ENCODE measurements at places on chromosomes 16 and 17.
A peak's percentile ranks its signal among the peaks of the same experiment; 100 is the strongest.

GRCh38 chr17:35056013-35056412 lies 7.5 kb downstream of the RFFL start:
- DNase-seq, result no peak

DNA sequence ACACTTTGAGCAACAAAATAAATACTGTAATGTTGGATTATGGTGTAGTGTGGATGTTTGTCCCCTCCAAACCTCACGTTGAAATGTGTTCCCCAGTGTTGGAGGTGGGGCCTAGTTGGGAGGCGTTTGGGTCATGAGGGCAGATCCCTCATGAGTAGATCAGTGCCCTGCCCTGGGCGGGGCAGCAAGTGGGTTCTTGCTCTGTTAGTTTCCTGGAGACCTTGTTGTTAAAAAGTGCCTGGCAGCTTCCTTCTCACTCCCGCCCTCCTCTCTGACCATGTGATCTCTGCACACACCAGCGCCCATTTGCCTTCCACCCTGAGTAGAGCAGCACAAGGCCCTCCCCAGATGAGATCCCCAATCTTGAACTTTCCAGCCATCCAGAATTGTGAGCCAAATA lies 67.7 kb downstream of the MPRIP start:
- DNase-seq, result no peak

DNA sequence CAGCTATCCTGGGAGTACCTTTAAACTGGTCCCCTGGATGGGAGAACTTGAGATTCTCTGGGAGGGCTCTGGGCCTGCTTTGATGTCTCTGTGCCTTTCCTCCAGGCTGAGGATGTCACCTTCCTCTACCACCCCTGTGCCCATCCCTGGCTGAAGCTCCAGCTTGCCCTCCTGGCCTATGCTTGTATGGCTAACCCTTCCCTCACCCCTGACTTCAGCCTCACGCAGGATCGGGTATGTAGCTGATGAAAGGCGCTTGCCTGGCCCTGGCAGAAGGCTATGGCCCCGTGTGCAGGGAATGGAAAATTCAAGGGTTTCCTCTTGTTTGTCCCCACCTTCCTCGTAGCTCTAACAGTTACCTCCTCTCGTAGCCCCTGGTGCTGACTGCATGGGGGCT lies 3.0 kb downstream of the TP53I13 start:
- DNase-seq, result no peak

- DNase-seq, result no peak
These were observed 309.9 kb upstream of the ASIC2 start for GRCh38 chr17:33602981-33603380.

- DNase-seq, result no peak
These were observed 273.4 kb downstream of the CPPED1 start for GRCh38 chr16:12530302-12530701.

DNA sequence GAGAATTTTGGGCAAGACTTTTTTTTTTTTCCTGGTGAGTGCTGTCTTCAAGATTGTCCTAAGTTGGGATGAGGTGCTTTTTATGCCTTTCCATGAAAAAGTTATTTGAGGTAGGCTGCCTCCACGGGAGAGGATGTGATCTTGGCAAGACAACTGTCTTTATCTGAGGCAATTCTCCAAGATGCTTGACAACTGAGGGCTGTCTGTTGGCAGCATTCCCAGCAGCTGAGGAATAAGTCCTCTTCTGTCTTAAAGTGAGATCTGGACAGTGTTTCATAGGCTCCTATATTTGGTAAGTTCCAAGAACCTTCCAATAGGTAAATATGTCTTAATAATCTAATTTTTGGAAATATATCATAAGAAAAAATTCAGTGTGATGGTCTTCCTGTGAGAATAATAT lies 662.0 kb downstream of the CDH11 start:
- no peak for DNase-seq

DNA sequence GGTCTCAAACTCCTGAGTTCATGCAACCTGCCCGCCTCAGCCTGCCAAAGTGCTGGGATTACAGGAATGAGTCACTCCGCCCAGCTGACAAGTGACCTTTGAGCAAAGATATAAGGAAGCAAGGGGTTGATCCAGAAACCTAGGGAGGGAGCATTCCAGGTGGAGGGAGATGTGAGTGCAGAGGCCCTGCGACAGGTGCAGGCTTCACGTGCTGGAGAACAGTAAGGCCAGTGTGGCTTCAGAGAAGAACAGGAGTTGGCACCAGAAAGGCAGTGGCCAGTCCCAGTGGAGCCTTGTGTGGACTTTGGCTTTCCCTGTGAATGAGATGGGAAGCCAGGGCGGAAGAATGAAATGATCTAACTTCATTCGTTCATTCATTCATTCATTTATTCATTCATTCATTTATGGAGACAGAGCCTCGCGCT lies 73.6 kb upstream of the HAS3 start:
- DNase-seq, result no peak

DNA sequence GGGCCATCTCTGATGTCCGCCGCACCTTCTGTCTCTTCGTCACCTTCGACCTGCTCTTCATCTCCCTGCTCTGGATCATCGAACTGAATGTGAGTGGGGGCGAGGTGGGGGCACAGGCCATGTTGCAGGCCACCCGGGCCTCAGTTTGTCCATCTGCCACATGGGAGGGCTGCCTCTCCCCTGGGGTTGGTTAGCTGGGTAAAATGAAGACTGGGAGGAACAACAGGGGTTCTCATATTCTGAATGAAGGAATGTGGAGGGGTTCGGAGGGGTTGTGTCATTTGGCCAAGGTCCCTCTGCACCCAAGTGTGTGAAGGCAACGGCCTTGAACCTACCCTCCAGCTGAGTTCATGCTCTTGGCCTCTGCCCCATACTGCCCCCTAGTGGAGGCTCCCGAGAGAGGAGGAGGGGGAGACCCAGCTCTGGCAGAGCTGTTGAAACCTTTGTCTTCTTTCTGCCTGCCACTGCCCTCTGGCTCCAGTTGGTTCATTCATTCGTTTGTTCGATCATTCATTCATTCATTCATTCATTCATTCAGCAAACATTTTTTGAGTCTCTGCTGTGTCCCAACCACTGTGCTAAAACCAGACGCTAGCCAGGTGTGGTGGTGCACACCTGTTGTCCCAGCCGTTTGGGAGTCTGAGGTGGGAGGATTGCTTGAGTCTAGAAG lies 11.4 kb upstream of the TCAP start:
- peak; percentile 23 for DNase-seq

GRCh38 chr17:33904476-33904875 lies 350.6 kb upstream of the CCL2 start:
- no peak for DNase-seq

- DNase-seq, result no peak
These were observed 10.1 kb upstream of the KREMEN2 start for GRCh38 chr16:2953706-2954627.

DNA sequence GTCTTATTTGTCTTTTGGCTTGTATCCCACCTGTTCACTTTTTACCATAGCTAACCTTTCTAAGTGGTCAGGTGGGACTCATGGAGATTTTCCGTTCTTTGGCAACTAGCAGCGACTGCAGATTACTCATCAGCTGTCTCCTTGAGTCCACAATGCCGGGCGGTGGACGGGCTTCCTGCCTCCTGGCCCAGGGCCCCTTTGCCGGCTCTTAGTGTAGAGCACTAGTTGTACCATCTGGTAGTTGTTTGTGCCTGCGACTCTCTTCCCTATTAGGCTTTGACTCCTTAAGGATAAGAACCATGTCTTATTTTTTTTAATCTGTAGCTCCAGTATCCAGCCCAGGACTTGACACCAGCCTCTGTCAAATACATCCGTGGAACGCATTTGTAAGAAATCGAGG lies 399.9 kb downstream of the WWOX start:
- no peak for DNase-seq

- DNase-seq, result no peak
These were observed 13.9 kb upstream of the NCBP3 start for GRCh38 chr17:3859940-3860339.

GRCh38 chr17:16593356-16594102 lies 24.5 kb upstream of the ZNF287 start:
- DNase-seq, result no peak

- no peak for DNase-seq
These were observed 189.9 kb downstream of the SEC14L1 start for GRCh38 chr17:77330602-77331081.
